ENCODE measurements at places on chromosomes 6 and 20.
A peak's percentile ranks its signal among the peaks of the same experiment; 100 is the strongest.

- peak; percentile 2 for DNase-seq
These were observed 687 bp downstream of the SLC35A1 start for GRCh38 chr6:87473419-87473903.

- no peak for DNase-seq
These were observed 693 bp upstream of the SLC29A1 start for GRCh38 chr6:44222486-44223318.

DNA sequence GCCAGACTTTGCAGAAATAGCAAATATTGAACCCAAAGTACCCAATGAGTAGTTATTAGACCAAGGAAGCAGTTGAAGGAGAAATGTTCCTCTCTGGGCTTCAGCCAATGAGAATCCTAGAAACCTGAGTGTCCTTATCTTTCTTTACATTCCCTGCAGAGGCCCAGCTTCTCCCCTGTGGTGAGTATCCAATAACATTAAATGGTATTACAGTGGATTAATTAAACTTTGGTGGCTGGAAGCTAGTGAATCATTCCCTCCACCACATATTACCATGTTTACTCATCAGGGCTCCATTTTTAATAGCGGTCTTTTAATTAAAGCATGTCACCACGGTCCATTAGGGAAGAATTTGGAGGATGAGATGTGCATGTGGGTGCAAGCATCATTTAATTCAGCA, 74.0 kb downstream of the UNC5CL start:
- DNase-seq: no peak

GRCh38 chr20:52096117-52096516, 95.5 kb downstream of the ZFP64 start:
- no peak for DNase-seq

GRCh38 chr6:42182101-42182500, 8.9 kb downstream of the GUCA1A start:
- DNase-seq: no peak

DNA sequence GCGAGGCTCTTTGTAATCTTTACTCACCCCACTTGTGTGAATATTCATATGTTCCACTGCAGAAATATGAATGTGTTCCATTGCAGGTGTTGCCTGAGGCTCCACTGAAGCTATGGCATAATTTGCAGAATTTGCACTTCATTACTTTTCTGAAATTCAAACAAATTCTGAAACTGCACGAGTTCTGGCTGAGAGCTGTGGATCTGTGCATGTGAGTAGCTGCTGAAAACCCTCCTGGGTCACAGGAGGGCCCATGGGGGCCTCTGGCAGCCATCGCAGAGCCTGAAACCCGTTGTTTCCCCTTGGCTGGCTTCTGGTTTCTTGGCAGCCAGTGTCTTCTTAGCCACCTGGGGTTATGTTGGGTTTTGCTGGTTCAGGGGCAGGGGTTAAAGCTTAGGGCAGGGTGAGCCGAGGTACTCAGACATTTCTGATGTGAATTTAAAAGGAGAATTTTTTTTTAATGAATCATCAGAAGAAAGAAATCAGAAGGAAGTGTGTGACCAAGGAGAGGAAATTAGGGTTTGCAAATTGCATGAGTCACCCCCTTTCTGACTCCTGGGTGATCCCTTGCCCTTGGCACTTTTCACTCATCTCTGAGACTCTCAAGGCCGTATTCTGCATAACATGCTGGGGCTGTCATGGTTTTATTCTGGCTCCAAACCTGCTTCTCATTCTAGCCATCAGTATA, 40.6 kb downstream of the TOX2 start:
- no peak for DNase-seq

- peak; percentile 47 for DNase-seq
These were observed 24.4 kb downstream of the RRAGD start for GRCh38 chr6:89387516-89388201.

DNA sequence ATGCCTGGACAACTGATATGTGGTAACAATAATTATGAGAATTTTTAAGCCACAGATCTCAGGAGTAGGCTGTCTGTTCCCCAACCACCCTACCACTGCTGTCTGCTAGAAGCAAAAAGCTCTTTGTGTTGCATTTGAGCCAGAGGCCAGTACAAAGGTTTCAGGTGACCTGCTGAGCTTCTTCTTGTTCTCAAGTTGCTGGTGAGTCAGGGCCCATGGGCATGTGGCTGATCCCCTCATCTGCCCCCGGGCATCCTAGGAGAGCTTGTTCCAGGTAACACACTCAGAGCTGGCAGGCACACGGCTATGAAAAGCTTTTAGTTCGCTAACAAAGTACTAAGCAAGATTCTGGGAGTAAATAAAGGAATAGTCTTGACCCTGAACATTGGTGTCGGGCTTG, 285.3 kb downstream of the CDC5L start:
- no peak for DNase-seq

DNA sequence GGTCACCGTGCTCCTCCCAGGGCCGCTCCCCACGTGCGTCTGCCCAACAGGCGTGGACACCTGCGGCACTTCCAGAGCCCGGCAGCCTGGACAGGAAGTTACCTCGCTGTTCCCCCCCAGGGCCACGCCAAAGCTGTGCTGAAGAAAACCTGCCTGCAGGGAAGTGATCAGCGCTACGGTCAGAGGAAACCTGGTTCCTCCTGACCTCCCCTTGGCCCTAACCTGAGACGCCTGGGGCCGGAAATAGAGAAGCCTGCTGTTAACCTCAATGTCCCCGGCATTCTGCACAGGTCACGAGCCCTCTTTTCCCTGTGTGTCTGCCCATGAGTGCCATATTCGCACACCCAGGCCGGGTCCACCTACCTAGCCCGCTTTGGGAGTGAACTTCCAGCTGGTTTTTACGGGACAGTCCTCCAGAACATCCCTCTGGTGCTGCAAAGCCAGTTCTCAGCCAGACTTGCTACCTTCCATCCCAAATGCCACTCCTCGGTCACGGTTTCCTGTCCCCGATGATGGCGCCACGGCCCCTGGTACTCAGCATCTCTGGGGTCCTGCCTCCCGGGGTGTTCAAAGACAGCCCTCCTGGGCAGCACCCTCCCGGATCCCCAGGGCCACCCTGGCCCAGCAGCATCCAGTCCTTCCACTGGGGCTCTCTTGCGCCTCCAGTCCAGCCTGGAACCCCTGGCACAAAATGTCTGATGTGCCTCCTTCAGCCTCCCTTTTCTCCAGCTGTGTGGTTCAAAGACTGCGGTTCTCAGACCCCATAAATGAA, 12.0 kb upstream of the IRF4 start:
- no peak for DNase-seq

DNA sequence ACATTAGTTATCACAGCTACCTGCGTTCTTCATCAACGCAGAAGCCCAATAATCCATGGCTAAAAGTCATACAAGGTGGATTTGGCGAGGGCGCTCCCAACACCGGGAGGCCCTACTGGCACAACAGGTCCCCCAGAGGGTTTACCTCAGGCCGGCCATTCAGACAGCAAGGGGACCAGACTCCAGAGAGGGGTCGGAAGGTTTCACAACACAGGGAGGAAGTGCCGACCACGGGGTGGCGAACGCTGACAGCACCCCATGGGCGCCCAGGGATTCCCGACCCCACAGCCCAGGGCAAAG, 1515.9 kb upstream of the DEFB115 start:
- no peak for DNase-seq

DNA sequence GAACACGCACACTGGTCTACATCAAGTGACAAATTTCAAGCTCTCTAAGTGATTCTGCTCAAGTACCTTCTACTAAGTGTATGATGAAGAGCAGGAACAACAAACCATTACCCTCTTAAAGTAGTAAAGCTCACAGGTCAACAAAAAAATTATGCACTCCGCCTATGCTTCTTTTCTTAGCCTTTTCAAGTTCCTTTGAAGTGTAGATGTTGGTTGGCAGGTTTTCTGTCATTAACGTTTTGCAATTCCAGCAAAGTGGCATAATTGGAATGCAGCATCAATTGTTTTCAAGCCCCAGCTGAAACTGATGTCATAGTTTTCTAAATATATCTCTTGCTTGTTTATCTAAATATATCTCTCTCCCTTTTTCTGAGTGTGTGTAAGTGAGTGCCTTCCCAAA, 396.9 kb upstream of the EYS start:
- DNase-seq: no peak

DNA sequence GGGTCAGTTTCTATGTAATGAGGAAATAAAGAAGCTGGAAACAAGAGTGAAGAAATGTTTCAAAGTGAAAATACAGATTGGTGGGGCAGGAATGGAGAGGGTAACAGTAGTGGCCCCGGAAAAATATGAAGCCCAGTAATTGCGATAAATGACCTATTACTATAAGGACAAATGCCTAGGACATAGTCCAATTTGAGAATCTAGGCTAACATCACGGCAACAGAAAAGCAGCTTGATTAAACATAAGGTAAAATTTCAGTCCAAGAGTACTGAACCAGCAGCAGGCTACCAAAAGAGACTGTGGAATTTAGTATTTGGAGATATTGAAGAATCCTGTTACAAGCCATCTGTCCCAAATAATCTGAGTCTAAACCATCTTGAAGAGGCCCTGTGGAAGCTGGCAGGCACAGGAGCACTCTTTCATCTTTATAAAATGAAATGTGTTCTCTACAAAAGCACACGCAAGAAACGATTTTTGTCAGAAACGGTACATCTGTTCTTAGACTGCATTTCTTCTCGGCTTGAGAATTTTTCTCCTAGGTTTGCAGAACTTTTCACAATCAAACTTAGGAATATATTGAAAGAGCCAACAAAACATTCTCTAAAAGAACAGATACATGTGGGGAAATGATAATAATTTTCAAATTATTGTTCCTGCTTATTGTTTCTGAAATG, 49.3 kb downstream of the ELOVL5 start:
- no peak for DNase-seq

DNA sequence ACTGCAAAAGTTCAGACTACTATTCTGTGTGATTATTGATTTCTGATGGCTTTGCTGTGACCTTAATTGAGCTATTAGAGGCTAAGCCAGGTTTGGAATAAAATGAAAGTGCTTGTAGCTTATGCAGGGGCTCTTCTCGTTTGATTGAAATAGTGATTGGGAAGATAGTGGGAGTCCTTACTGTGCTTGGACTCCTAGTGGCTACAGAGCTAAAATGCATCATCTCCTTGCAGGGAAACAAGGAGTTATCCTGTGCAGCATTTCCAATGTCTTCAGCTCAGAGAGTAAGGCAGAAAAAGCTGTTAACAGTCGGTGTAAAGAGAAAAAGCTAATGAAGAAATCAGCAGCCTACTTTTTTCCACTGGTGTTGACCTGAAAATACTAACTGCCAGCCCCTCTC, 173.5 kb downstream of the SLC35F1 start:
- DNase-seq: no peak

GRCh38 chr6:37580176-37580955, 80.7 kb upstream of the CCDC167 start:
- DNase-seq: no peak

- DNase-seq: peak; percentile 49
These were observed 186.9 kb upstream of the UST start for GRCh38 chr6:148559848-148560433.

DNA sequence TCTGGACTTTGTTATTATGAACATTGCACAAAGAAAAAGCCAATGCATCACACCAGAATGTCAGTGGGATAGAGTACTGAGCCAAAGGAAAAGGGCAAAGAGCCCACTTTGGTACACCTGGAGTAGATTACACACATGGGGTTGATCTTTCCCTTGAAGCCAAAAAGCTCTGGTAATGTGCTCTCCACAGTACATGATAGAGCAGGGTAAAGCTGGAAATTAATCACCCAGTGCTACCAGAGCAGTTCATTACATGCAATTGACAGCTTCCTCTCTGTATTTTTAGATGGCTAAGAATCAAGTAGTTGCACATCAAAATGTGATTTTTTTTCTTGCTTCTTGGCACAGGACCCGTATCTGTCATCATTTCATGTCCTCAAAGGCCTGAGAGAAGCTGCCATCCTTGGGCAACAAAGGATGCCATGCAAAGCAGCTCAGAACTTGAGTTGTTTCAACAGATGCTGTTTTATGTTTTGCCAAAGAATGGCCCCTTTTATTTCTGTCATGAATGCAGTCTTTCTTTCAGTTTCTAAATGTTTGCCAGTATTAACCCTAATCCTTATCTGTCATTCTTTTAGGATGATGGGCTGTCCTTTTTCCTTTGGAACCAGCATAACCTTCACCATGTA, 88.1 kb downstream of the HDGFL1 start:
- DNase-seq: no peak

GRCh38 chr6:129280749-129281148, 397.8 kb downstream of the LAMA2 start:
- DNase-seq: no peak

- DNase-seq: peak; percentile 86
These were observed 20.3 kb downstream of the TTBK1 start for GRCh38 chr6:43263314-43264178.

DNA sequence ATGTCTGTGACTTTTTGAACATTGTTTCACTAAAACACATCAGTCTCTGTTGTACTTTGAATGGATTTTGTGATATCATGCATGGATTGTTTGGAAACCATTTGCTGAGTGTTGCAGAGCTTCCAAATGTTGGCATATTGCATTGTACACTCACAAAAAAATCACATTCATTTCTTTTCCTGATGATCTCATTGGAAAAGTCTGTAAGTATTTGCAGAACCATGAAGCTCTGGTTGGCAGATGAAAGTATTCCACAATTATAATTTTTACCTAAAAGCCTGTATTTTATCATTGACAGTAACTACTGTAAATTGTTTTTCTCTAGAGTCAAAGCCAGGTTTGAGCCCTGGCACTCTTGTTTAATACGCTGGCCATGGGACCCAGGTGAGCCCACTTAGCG, 42.1 kb downstream of the VAPB start:
- DNase-seq: no peak

GRCh38 chr6:83221889-83222479, 28.8 kb downstream of the RWDD2A start:
- DNase-seq: no peak

DNA sequence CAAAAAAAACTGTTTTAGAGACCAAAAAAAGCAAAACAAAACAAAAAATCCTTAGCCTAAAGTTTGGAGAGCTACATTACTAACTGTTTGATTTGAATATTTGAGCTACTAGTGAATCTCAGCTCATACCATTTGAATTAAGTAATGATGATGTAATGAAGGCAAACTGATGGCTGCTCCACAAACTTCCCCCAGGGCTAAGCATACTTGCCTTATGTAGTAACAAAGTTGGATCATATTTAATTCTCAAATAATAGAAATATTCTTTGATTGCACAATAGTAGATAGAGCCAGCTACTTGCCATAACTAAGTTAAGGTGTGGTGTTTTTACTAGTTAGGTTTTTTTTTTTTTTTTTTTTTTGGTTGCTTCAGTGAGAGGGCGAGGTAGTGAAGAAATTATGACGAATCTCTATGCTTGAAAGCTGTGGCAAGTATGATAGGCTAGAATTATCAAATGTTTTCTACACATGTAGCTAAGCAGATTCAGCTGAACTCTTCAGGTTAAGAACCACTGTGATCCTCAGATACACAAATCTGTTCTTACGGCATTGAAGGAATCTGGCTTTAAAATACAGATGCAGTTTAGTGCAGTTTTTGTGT, 2.9 kb downstream of the RAB32 start:
- DNase-seq: no peak

DNA sequence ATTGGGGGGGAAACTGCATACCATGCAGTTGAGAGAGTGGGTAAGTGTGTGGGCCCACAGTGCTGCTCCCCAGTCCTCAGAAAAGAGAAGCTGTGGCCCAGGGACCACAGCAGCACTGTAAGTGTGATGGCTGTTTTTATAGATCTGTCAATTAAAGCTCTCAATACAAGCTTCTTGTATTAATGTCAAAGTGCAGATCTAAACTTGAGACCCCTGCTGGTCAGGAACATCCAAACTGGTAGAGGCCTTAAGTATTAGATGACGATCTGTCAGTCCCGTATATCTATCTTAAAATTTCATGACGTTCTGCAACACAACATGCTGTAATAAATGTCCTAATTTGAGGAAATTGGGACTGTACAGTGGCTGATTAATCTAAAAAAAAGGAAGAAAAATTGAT, 74.8 kb downstream of the TULP4 start:
- no peak for DNase-seq

GRCh38 chr6:16355699-16356446, 117.5 kb downstream of the GMPR start:
- no peak for DNase-seq
